ENCODE measurements at places on chromosomes 3 and 15. TPM values are rescaled to one million over a fixed set of nuclear protein-coding genes. Genes with fewer than 3 reads are reported as not detected.

GRCh38 chr15:23912191-23912590 lies 225.1 kb upstream of the NDN start:
- DNase-seq: no peak

Gene HES1
- 43.6 TPM for total RNA-seq

GRCh38 chr3:153150991-153151390 lies 11.0 kb upstream of the RAP2B start:
- no peak for DNase-seq

DNA sequence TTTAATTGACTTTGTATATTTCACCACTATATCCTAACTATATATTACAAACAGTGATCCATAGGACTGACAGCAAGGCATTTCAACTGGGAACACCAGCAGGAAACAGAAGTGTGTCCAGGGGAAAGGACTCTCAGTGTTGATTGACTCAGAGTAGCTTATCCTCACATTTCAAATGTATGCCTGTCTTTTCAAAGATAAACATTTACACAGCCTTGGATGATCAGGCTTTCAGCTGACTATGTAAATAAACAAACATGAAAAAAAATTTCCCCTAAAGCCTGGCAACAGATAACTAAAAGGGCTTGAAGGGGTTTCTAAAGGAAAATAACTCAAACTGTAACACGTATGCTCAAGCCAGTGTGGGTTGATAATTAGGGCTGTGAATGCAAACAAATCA lies 321.8 kb downstream of the TBC1D5 start:
- no peak for DNase-seq

DNA sequence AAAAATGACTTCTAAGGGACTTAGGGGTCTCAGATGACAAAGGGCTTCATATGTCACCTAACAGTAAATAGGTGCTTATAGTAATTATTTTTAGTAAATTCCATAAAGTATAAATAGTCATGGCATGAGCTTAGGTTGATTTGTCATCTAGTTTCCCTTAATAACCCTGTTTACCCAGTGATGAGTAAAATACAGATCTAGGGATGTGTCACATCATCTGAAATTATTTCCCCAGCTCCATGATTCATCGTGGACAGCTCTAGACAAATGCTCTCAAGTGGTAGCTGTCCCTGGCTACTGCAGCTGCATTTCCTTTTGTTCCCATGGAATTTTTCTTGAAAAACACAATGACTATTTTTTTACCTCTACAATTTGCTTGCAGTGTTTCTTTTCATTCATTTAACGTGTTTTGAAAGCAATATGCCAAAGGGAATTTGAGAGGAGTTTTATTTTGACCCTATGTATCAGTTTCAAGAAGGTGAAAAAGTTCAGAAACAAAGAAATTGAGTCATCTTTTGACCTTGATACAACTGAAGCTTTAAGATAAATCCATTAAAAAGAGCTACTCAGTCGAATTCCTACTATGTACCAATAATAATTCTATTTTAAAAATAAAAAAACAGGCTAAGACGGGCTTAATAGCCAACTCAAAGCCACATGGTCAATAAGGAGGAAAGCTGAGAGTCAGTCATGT lies 241.6 kb downstream of the KCNMB2 start:
- DNase-seq: no peak

DNA sequence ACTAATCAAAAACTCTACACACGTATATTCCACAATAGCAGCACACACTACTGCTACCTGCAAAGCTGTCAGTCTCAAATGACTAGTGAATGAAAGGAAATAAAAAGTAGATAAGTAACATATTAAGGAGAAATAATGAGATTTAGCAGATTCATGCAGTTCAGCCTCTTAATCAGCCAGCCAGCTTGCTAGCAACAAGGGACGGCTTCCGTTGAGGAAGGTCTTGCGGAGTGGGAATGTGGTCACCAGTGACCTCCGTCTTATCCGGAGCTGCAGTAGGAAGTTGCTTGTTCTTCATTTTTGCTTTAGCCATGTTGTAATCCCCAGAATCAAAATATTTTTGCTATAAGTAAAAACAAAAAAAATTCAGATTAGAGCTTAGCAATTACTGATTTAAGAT lies 17.1 kb downstream of the ARPP19 start:
- DNase-seq: no peak

GRCh38 chr3:179348325-179349013 lies 960 bp downstream of the MFN1 start:
- DNase-seq: no peak

Gene ACP3
- 2.5 TPM for total RNA-seq

DNA sequence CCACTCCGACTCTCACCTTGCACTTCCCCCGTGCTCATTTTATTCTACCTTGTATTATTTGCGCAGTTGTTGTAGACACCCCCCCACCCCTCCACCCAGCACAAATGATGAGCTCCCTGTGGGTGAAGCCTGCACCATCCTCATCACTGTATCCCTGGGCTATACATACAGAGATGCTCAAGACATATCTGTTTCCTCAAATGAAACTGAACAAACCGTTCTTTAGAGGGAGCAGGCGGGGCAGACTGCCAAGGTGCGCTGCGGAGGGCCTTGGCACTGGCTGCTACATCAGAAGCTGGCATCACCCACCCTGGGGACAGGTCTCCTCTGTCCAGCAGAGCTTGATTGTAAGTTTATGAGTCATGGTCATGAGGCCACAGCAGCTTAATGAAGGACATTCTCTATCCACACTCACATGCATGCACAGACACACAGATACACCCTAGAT lies 29.0 kb downstream of the ADCY5 start:
- DNase-seq: peak; percentile 76

DNA sequence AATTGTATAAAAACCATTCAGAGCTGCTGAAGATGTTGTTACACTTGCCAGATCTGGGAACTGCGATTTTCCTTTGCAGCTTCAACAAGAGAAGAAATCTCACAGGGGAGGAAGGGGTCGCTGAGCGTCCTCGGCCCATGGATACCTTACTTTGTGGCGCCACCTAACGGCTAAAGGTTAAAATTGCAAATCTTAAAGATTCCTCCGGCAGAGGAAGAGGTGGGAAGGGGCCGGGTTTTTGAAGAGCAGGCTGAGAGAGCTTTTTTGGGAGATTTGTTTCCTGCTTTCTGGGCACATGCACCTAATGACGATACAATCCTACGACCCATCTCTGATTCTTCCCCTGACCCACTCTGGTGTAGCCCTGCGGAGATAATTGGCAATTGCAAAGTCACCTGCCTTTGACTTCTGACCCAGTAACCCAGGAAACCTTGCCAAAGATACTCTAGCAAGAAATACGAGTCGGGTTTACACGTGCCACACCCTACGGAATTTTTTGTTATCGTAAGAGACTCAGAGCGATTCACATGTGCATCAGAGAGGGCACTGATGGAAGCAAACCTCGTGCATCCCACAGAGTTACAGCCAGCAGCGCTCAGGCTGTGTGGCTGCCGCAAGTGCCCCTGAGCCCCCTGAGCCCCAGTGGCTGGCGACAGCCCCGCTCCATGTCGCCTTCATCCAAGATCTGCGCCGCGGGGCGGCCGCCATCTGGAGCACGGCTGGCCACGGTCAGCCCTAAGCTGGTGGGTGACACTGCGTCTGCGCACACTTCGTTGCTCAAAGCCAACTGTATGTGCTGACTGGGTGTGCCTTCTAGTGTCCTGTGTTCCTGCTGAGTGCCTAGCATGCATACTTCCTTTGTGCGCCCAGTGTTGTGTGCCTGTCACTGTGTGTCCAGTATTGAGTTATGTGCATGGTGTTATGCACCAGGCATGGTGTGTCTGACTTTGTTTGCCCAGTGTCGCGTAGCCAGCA lies 55.2 kb upstream of the CHRNA7 start:
- no peak for DNase-seq

Gene PDZRN3
- total RNA-seq: 87.4 TPM

DNA sequence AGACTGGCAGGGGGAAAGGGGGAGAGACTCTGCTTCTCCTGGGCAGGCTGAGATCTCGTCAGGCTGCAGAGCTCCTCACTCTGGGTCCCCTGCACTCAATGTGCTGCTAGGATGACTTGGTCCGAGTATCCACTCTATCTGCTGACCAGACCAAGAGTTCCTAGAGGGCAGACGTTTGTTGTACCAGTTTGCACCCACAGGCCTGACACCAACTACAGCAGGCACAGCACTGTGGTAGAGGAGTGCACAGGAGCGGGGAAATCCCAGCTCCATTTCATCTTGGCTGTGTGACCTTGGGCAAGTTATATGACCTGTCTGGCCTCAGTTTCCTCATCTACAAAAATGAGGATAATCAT lies 29.0 kb downstream of the CCDC12 start:
- DNase-seq: no peak

DNA sequence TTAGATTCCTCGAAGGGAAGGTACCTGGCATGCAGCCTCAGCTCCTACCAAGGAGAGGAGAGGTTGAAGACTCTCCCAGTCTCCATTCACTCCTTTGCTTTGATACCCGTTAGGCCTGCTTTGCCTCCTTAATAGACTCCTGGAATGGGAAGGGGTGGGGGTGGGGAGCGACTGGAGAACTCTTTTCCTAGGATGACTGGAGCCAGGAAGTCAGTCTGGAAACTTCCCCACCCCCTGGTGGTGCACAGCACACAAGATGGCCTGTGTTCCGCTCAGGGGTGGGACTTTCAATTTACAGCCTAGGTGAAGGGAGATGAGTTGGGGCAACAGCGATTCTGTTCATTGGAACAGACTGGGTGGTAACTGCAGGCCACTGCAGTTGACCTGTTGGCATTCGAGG lies 21.4 kb upstream of the CELF6 start:
- no peak for DNase-seq

DNA sequence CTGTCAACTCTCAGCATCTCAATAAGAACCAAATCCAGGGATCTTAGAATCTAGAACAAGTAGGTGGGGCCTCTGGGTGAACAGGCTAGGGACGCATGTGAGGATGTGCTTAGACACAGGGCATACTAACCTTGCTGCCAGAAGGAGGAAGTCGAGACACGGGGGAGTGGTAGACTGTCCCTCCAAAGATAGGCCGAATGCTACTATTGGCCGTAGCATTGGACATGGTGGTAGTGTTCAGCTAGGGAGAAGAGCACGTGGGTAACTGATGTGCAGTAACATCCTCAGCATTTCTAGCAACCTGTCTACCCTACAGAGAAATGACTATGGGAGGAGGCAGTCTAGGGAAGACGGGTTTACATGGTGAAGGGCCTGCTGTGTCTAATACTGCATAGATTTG lies 15.6 kb downstream of the RCCD1 start:
- DNase-seq: no peak

DNA sequence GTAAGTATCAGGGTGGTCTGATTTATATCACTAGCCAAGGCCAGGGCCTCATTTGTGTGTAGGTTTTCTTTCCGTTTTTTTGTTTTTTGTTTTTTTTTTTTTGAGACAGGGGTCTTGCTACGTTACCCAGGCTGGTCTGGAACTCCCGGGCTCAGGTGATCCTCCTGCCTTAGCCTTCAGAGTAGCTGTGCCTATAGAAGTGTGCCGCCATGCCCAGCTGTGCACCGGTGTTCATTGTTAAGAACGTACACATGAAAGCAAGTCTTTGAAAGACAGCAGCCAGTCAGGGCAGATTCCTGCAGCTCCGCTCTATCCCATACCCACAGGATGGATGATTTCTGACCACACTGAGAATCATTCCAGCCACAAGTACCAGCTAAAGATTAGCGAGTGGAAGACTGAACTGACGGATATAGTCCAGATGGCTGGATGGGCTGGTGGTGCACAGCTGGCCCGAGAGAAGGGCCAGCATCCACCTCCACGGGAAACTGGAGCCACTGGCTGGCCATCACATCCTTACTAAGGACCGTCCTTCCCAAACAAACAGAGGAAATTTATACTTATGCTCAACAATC lies 95.4 kb downstream of the PCSK6 start:
- no peak for DNase-seq

GRCh38 chr15:85800478-85801123 lies 5.9 kb upstream of the KLHL25 start:
- no peak for DNase-seq

- no peak for DNase-seq
Observed at GRCh38 chr3:37054370-37054769, 61.1 kb downstream of the MLH1 start.

DNA sequence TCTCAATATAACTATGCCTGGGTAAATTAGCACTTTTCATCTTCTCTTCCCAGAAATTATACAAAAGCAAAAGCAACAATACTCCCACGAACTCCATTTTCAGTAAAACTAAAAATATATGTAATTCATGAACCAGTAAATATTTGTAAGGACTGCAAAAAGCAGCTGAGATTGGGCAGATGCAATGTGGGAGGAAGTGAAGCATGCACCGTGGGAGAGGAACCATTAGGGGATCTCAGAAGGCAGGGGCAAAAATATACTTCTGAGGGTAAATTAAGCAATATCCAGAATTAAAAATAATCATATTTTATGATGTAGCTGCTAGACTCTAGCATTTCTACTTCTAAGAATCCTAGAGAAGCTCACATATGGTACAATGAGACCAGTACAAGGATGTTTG lies 20.2 kb downstream of the CFAP91 start:
- DNase-seq: no peak

Gene CELF6
- total RNA-seq: 0.28 TPM

- DNase-seq: no peak
Observed at GRCh38 chr15:74245342-74245931, 9.3 kb downstream of the CCDC33 start.

Gene IFRD2
- 51.0 TPM for total RNA-seq

DNA sequence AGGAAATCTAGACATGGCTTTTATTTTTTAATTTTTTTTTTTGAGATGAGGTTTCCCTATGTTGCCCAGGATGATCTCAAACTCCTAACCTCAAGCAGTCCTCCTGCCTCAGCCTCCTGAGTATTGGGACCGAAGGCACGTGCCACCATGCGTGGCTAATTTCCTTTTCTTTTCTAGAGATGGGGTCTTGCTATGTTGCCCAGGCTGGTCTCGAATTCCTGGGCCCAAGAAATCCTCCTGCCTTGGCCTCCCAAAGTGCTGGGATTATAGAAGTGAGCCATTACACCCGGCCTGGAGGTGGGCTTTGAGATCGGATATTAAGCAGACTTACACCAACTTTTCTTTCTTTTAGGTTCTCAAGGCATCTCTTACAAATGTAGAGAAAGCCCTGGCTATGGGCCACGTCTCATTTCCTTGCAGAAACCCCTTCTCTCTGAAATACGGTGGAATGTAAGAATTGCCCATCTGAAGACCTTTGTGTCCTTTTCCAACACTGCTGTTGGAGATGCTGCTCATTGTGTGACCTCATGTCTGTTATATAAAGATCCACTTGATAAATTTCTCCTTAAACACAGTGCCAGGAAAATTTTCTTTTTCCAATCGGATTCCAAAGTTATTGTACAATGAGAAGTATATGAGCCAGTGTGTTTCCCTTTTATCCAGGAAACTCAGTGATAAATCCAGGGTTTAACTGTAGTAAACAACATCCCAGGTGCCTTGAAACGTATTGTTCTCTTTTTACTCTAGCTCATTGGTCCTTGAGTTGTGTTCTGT lies 36.8 kb upstream of the CFAP161 start:
- no peak for DNase-seq

Data from right atrium auricular region (tissue), 2 donors.